ENCODE measurements at places on chromosomes 5 and 9. TPM values are rescaled to one million over a fixed set of nuclear protein-coding genes. Genes with fewer than 3 reads are reported as not detected.

DNA sequence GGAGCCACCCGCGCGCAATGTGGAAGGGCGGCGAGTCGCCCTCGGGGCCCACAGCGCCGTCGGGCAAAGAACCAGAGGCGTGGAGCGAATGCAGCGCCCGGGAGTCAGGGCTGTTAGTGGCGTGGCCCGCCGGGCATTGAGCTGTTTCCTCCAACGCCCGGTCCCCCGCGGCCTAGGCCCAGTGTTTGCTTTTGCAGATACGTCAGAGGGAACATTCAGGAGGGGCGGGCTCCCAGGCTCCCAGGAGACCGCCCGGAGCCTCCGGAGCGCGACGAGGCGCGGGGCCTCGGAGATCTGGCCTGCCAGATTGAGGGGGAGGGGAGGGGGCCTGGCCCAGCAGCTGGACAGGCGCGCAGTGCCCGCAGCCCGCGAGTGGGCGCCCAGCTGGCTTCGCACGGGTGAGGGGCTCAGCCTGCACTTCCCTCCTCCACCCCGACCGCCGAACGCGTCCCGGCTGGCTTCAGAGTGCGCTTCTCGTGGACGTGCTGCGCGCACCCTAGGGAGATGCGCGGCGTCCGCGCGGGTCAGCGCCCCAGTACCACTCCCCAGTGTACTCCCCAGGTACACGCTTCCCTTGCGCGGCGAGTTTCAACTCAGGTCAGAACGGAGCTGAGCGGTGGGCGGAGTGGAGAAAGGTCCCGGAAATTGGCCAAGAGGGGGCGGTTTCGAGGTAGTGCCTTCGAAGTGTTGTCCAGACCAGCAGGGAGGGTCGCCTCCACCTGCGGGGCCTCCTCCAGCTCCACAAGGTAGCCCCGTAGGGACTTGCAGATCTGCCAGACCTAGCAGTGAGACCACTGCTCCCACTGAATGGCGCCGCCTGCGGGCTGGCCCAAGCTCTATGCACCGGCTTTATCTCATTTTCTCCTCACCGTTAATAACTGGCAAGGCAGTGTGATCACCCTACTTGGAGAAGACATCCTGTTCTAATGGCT is 130.4 kb downstream of the TMEM174 start:
- no peak overlapping the region for H3K27ac ChIP-seq
- no peak for DNase-seq
- no peaks in the 10 kb centered on the region for H3K36me3 ChIP-seq
- peak overlapping the region; percentile 22 for H3K4me3 ChIP-seq
- H3K4me1 ChIP-seq = peaks cover 29% of the 10 kb centered on the region

DNA sequence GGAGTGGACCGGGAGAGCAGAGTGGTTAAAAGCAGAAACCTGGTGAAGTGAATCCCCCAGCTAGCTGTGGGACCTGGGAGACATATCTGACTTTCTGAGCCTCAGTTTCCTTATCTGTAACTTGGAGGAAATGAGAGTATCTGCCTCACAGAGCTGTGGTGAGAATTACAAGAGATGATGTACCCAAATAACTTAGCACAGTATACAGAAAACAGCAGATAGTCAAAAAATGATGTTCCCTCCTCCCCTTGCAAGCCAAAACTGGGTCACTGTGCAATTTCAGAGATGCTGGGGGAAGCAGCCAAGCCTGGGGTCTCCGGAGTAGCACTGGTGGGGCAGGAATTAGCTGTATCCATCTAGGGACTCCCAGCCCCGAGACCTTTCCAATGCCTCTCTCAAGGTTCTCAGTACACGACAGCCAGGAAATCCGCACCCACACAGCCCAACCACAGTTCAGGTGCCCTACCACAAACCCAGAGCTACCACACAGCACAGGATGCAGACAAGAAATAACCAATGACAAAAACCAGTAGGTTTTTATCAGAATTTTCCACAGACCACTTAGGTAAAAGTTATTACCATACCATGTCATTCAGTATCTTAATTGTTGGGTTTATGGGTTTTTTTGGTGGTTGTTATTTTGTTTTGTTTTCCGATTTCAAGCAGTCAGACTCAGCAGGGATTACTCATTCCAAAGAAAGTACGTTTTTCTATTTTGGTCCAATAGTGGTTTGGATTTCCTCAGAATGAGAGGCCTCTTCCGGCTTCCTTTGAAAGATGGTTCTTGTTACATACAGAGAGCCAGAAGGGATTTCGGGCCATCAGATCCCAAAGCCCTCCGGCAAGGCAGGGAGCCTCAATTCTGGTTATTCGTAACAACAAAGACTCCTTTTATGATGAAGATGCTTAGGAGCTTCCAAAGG is 4.9 kb upstream of the HRH2 start:
- peaks cover 5% of the 10 kb centered on the region for H3K4me1 ChIP-seq
- DNase-seq = no peak
- H3K27ac ChIP-seq = no peak overlapping the region
- no peaks in the 10 kb centered on the region for H3K36me3 ChIP-seq
- H3K27me3 ChIP-seq = peaks cover 3% of the 10 kb centered on the region
- no peak overlapping the region for H3K4me3 ChIP-seq

The BAAT gene
- 0.40 TPM for total RNA-seq

DNA sequence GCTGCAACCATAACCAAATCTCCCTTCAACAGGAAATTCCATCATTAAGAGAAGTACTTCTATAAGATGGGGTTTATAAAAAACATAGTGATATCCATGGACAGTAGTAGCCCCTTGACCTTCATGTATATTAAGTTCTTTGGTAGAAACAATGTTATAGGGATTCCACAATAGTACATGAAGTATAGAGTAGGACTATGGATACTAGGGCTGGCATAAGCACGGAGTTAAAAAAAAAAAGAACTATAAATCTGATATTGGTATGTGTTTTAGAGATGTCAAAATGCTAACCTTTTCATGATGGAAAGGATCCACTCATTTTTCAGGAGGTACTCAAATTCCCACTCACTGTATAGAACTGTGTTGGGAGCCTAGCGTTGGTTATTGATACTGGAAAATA is 337.6 kb downstream of the FGF10 start:
- no peak overlapping the region for H3K27ac ChIP-seq
- no peaks in the 10 kb centered on the region for H3K36me3 ChIP-seq
- H3K4me1 ChIP-seq = no peaks in the 10 kb centered on the region

GRCh38 chr5:135441350-135441831 is 5.8 kb downstream of the DCANP1 start:
- DNase-seq = no peak
- no peaks in the 10 kb centered on the region for H3K27me3 ChIP-seq
- no peak overlapping the region for H3K4me3 ChIP-seq
- H3K4me1 ChIP-seq = peaks cover 47% of the 10 kb centered on the region

The GFI1B gene
- total RNA-seq = 0.50 TPM

GRCh38 chr9:134385915-134386314 is 59.7 kb downstream of the RXRA start:
- no peaks in the 10 kb centered on the region for H3K27me3 ChIP-seq
- H3K27ac ChIP-seq = peak overlapping the region; percentile 96
- H3K36me3 ChIP-seq = peaks cover 55% of the 10 kb centered on the region
- H3K4me3 ChIP-seq = no peak overlapping the region

- peak overlapping the region; percentile 57 for H3K27ac ChIP-seq
- DNase-seq = peak; percentile 50
- H3K36me3 ChIP-seq = peaks cover 69% of the 10 kb centered on the region
- no peaks in the 10 kb centered on the region for H3K27me3 ChIP-seq
These were observed 40.7 kb downstream of the SECISBP2 start for GRCh38 chr9:89358985-89359384.

- no peak overlapping the region for H3K4me3 ChIP-seq
- no peaks in the 10 kb centered on the region for H3K4me1 ChIP-seq
- H3K27ac ChIP-seq = no peak overlapping the region
- no peaks in the 10 kb centered on the region for H3K27me3 ChIP-seq
- H3K36me3 ChIP-seq = no peaks in the 10 kb centered on the region
- no peak for DNase-seq
These were observed 23.1 kb downstream of the JAKMIP2 start for GRCh38 chr5:147759441-147759840.

- peaks cover 88% of the 10 kb centered on the region for H3K36me3 ChIP-seq
- DNase-seq = no peak
- no peak overlapping the region for H3K4me3 ChIP-seq
- no peaks in the 10 kb centered on the region for H3K27me3 ChIP-seq
- peaks cover 33% of the 10 kb centered on the region for H3K4me1 ChIP-seq
- no peak overlapping the region for H3K27ac ChIP-seq
These were observed 31.6 kb downstream of the EXD3 start for GRCh38 chr9:137391411-137391754.

- no peak overlapping the region for H3K4me3 ChIP-seq
- peaks cover 2% of the 10 kb centered on the region for H3K36me3 ChIP-seq
- DNase-seq = peak; percentile 38
- H3K4me1 ChIP-seq = peaks cover 13% of the 10 kb centered on the region
- no peaks in the 10 kb centered on the region for H3K27me3 ChIP-seq
These were observed 7.2 kb downstream of the HMGCS1 start for GRCh38 chr5:43305948-43306565.

GRCh38 chr5:178339272-178339671 is 106.7 kb upstream of the PHYKPL start:
- no peaks in the 10 kb centered on the region for H3K36me3 ChIP-seq
- no peak overlapping the region for H3K27ac ChIP-seq
- H3K4me1 ChIP-seq = peaks cover 9% of the 10 kb centered on the region
- no peak for DNase-seq

The TTC16 gene
- not detected for total RNA-seq

GRCh38 chr5:94847019-94847418 is 228.6 kb downstream of the SLF1 start:
- H3K4me3 ChIP-seq = no peak overlapping the region
- H3K36me3 ChIP-seq = no peaks in the 10 kb centered on the region
- no peaks in the 10 kb centered on the region for H3K4me1 ChIP-seq
- no peak overlapping the region for H3K27ac ChIP-seq
- no peaks in the 10 kb centered on the region for H3K27me3 ChIP-seq
- DNase-seq = no peak

The ZNF883 gene
- total RNA-seq = 14.1 TPM

The MACIR gene
- total RNA-seq = 22.2 TPM

GRCh38 chr5:93721511-93721910 is 19.9 kb downstream of the POU5F2 start:
- H3K27me3 ChIP-seq = no peaks in the 10 kb centered on the region
- H3K4me1 ChIP-seq = no peaks in the 10 kb centered on the region
- no peak overlapping the region for H3K27ac ChIP-seq
- H3K4me3 ChIP-seq = no peak overlapping the region
- no peak for DNase-seq
- no peaks in the 10 kb centered on the region for H3K36me3 ChIP-seq

- no peak overlapping the region for H3K4me3 ChIP-seq
- H3K4me1 ChIP-seq = no peaks in the 10 kb centered on the region
- no peaks in the 10 kb centered on the region for H3K36me3 ChIP-seq
- H3K27me3 ChIP-seq = no peaks in the 10 kb centered on the region
- H3K27ac ChIP-seq = no peak overlapping the region
- DNase-seq = no peak
These were observed 545.9 kb upstream of the PTPRD start for GRCh38 chr9:11158676-11159075.

The SLC6A19 gene
- total RNA-seq = 0.06 TPM

- no peaks in the 10 kb centered on the region for H3K27me3 ChIP-seq
- H3K36me3 ChIP-seq = no peaks in the 10 kb centered on the region
- no peaks in the 10 kb centered on the region for H3K4me1 ChIP-seq
- no peak for DNase-seq
- H3K4me3 ChIP-seq = no peak overlapping the region
These were observed 6.9 kb downstream of the CCL19 start for GRCh38 chr9:34684145-34684544.

The CEP78 gene
- 34.2 TPM for total RNA-seq

The POLR3G gene
- 6.1 TPM for total RNA-seq

GRCh38 chr9:33264003-33264472 is 470 bp downstream of the BAG1 start:
- H3K27ac ChIP-seq = peak overlapping the region; percentile 51
- DNase-seq = no peak
- peak overlapping the region; percentile 90 for H3K4me3 ChIP-seq
- peaks cover 16% of the 10 kb centered on the region for H3K36me3 ChIP-seq

DNA sequence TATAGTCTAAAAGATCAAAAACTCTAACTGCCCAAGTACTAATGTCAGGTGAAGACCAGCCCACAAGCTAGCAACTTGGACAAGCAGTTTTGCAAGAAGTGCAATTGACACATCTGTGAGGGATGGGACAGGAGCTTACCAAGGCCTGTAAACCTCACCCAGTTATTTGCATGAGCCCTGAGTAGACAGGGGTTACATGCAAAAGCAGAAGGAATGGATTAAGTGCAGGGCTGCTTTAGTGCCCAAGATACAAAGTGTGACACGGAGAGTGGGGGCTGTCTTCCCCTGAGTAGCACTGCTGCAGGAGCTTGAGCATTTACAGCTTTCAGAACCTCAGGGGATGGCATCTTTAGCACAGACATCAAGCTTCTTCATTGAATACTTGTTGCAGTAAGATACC is 286.7 kb downstream of the ELAVL2 start:
- DNase-seq = no peak
- H3K4me3 ChIP-seq = no peak overlapping the region
- peaks cover 8% of the 10 kb centered on the region for H3K4me1 ChIP-seq

GRCh38 chr5:68214482-68215207 is 911 bp upstream of the PIK3R1 start:
- no peaks in the 10 kb centered on the region for H3K27me3 ChIP-seq
- no peak for DNase-seq
- H3K4me3 ChIP-seq = peak overlapping the region; percentile 91
- peaks cover 6% of the 10 kb centered on the region for H3K4me1 ChIP-seq

DNA sequence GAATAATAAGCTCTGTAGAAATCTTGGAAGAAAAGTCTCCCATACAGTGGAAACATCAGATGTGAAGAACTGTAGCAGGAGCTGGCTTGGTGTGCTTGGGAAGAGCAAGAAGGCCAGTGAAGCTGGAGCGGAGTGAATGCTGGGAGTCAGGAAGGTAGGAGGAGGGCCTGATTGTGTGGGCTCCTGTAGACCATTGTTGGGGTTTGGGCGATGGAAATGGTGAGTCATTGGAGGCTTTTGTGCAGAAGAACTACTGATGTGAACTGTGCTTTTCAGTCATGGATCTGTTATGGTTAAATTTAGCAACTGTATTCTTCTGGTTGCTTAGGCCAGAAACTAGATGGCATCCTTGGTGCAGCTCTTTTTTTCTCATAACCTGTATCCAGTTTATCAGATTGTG is 2.3 kb downstream of the ICE1 start:
- no peak overlapping the region for H3K4me3 ChIP-seq
- no peaks in the 10 kb centered on the region for H3K27me3 ChIP-seq
- peaks cover 17% of the 10 kb centered on the region for H3K4me1 ChIP-seq
- H3K27ac ChIP-seq = no peak overlapping the region
- no peak for DNase-seq

DNA sequence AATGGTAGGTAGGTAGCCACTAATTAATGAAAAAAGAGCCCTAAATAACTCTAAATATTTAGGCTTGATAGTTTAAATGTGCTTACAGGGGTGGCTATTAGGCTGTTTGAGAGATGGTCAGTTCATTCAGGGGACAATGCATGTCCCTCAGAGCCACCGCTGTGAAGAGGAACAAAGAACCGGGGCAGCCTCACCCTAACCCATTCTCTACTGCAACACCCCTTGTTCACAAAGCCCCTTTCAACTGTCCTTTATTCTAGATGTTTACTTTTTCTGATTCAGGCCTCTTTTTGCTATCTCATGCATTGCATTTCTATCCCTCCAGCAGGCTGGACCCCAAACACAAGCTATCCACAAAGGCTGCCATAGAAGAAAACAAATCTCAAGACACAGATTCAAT is 906.7 kb downstream of the NR2F1-AS1 start:
- no peak for DNase-seq
- no peaks in the 10 kb centered on the region for H3K27me3 ChIP-seq
- no peak overlapping the region for H3K27ac ChIP-seq
- no peak overlapping the region for H3K4me3 ChIP-seq
- no peaks in the 10 kb centered on the region for H3K36me3 ChIP-seq
